ENCODE measurements at places on chromosomes 3 and 15. TPM values are rescaled to one million over a fixed set of nuclear protein-coding genes. Genes with fewer than 3 reads are reported as not detected.

The CAMKV gene
- 7.8 TPM for total RNA-seq

The CHRNA5 gene
- total RNA-seq = not detected

The CIDEC gene
- not detected for total RNA-seq

The TLNRD1 gene
- total RNA-seq = 12.8 TPM

The NFKBIZ gene
- total RNA-seq = 6.3 TPM

The SLC49A4 gene
- total RNA-seq = 6.4 TPM

The GOLGA8F gene
- total RNA-seq = not detected

The SLC6A20 gene
- total RNA-seq = not detected

The TRPM1 gene
- total RNA-seq = not detected

All from Karpas-422 (cell line).